ENCODE measurements at places on chromosomes 5 and 9.
A peak's percentile ranks its signal among the peaks of the same experiment; 100 is the strongest.

- DNase-seq = no peak
These were observed 452.8 kb downstream of the RAB3C start for GRCh38 chr5:59035681-59036080.

DNA sequence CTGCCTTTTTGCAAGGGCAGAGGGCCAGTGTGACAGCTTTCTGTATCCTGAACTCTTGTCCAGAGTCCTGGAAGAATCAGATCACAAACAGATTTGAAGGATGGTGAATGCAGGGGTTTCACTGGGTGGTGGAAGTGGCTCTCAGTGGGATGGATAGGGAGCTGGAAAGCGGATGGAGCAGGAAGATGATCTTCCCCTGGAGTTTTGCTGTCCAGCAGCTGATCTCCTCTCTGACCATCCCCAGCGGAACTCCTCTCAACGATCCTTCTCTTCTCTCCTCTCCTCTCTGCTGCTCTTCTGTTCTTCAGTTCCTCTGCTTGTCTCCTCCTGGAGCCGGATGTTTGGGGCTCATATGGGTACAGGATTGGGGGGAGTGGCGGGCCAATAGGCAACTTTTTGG lies 108.3 kb upstream of the HMHB1 start:
- no peak for DNase-seq

DNA sequence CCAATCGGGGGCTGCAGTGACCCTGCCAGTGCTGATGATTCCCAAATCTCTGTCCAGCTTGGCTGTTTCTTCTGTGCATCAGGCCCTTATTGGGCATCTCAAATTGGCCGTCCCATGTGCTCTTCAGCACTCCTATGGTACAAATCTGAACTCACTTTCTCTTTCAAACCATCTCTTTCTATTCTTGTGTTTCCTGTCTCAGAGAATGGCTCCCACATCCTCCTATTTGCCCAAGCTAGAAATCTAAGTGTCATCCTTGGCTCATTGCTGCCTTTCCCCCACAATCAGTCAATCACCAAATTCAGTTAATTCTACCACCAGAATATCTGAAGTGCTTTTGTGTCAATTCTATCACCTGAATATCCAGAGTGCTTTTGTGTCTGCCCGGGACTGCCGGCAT lies 336.6 kb downstream of the CWC27 start:
- DNase-seq = no peak

- no peak for DNase-seq
These were observed 17.5 kb upstream of the PHF19 start for GRCh38 chr9:120894321-120895148.

DNA sequence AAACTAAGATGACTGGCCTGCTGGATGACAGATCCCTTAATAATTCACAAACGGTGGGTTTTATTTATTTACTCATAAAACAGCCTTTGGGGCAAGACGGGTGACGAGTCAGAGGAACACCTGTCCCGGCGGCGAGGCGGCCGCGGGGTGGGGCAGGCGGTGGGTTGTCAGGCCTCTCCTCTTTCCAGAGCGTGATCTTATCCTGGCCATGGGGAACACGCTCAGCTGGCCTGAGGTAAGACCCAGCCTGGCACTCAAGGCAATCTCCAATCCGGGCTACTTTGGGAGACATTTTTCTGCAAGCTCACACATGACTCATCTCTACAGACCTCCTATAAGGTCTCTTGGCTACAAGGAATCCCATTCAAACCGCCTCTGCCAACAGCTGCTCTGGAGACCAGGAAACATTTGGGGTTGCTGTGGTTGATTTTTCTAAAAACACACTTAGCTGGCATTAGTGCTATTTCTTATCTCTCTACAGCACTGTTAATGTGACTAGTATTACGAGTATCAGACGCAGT lies 6.3 kb downstream of the RAPGEF1 start:
- no peak for DNase-seq

DNA sequence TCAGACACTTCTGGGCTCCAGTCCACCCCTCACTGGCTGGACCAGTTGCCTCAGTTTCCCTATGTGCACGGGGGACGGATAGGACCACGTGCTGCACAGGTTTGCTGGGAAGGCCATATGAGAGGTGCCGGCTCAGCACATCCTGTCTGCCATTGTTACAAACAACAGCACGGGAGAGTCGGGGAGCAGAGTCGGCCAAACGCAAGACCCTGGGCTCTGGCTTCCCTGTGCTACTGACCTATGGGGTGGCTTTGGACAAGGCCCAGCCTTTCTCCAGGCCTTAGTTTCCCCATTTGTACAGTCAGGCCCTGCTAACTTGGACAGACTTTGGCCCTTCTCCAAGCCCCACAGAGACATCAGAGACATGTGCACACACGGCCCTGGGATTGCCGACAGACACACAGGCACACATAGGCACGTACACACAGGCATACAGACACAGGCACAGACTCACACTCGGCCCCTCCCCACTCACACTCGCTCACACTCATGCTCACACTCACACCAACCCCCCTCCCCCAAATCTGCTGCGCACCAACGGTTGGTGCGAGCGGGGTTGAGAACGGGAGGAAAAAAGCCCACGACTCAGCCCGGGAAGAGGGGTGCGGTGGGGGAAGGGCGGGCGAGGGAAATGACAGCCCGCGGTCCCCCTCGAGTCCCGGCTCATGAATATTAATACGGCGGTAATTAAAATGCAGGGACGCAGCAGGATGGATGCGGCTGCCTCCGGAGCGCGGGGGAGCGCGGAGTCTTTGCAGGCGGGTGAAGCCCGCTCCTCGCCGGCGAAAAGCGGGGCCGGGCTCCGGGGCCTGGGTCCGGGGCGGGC lies 133.0 kb downstream of the C9orf50 start:
- DNase-seq = no peak

DNA sequence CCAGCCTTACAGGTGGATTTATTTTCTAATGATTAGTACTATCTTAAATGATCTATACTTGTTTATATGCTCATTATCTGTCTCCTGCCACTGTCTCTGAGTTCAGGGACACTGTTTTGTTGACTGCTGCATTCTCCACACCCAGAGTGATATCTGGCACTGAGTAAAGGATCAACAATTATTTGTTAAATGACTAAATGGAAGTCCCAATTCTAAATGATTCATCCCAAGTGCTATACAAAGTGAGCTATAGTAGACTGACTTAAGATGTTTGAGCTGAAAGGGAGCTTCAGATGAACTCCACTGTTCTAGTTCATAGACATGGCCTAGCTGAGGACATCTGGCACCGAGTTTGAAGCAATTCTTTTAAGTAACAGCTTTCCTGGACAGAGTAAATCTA lies 40.5 kb downstream of the ITGA2 start:
- DNase-seq = no peak

GRCh38 chr5:172412724-172413286 lies 41.5 kb downstream of the SH3PXD2B start:
- DNase-seq = peak; percentile 87

DNA sequence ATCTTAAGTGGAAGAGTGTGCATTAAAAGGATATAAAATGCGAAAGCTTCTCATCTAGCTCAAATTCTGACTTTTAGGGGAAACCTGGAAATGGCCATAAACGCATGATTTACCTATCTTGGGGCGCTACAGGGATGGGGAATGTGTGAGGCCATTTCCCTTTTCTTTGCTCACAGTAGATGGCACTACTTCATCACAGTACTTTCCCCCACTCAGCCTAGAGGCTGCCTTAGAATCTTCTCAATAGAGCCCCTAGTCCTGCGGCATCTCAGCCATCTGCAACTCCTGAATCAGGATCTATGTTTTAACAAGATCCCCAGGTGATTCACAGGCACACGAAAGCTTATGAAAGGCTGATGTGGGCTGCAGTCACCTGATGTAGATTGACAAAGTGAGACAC lies 110.8 kb downstream of the LHFPL2 start:
- no peak for DNase-seq

DNA sequence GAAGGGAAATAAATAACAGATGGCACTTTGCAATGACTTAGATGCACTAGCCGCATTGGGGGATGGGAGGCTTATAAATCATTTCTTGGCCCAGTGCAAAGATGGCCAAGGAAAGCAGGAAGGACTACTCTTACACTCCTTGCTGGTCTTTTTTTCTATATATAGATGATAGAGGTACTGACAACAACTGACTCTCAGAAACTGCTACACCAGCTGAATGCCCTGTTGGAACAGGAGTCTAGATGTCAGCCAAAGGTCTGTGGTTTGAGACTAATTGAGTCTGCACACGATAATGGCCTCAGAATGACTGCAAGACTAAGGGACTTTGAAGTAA lies 1.7 kb downstream of the CCNG1 start:
- DNase-seq = no peak

DNA sequence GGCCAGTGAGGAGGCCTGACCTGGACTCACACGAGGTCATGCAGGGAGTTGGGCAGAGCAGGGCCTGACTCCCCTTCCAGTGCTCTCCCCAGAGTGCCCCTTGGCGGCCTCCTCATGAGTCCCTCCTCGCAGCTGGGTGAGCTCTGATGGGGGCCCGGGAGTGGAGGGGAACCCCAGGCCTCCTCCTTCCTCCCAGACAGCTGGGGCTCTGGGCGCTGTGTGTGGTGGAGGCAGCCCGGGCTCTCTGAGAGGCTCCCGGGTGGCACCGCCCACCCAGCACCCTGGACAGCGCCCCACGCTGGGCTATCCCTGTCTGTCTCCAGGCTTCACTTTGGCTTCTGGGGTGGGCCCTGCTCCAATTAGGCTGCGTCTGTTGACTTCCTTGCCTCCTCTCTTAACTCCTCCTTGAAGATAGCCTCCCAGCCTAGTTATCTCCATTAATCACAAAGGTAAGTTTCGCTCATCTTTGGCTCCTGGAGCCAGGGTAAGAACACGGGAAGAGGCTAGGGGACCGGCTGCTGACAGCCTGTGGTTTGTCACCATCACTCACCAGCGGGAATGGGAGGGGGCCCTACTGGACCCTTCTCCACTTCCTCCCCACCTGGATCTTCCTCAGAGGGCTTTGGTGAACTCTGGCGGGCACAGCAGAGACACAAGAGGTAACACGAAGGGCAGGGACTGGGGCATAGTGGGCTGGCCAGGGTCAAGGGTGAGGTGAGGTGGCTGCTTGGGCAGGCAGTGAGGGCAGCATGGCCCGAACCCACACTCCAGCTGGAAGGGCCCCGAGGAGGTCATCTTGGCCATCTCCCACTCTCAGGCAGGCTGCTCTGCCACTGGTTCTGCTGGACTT lies 13.1 kb downstream of the PSD2 start:
- DNase-seq = no peak

- DNase-seq = peak; percentile 84
These were observed 44.7 kb upstream of the NDFIP1 start for GRCh38 chr5:142063878-142064331.

- no peak for DNase-seq
These were observed 45.3 kb downstream of the LMX1B start for GRCh38 chr9:126658956-126659555.

DNA sequence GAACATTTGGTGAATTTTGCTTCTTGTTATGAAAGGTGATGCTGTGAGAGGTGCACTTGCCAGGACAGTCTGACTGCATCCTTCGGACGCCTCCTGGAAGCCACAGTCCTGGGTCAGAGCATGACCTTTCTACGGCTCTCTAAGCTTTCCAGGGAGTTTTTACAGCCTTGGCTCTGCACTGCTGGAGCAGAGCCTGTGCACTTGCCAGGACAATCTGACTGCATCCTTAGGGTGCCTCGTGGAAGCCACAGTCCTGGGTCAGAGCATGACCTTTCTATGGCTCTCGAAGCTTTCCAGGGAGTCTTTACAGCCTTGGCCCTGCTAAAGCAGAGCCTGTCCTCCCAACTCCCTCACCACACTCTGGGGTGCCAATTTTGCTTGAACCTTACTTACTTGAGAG lies 49.6 kb downstream of the CCDC180 start:
- no peak for DNase-seq

DNA sequence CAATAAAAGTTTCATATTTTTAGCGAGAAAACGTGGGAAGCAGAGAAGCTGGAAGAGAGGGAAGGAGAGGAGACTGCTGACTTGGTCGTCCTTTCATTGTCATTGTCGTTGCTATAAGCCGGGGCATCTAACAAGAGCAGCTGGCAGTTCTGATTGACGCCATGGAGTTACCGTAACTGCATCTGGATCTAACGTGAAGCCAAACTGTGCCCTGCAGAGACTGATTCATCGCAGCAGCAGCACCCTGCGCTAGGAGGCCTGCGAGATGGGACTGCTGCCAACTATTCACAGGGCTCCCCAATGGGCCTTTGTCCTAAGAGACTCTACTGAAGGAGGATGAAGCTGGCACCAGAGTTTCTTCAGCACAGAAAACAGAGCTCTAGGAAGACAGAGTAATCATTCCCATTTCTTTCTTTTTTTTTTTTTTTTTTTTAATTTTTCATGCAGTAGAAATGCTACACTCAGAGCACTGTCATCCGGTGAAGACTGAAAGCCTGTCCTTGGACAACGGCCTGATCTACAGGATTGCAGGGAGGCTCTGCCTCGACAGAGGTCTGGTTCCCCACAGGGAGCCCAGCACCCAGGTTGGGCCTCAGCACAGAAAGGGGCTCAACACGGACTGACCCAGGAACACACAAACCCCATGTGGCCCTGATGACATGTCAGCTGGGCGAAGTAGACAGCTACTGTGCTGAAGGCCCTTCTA lies 47.8 kb downstream of the RETREG1 start:
- DNase-seq = no peak

DNA sequence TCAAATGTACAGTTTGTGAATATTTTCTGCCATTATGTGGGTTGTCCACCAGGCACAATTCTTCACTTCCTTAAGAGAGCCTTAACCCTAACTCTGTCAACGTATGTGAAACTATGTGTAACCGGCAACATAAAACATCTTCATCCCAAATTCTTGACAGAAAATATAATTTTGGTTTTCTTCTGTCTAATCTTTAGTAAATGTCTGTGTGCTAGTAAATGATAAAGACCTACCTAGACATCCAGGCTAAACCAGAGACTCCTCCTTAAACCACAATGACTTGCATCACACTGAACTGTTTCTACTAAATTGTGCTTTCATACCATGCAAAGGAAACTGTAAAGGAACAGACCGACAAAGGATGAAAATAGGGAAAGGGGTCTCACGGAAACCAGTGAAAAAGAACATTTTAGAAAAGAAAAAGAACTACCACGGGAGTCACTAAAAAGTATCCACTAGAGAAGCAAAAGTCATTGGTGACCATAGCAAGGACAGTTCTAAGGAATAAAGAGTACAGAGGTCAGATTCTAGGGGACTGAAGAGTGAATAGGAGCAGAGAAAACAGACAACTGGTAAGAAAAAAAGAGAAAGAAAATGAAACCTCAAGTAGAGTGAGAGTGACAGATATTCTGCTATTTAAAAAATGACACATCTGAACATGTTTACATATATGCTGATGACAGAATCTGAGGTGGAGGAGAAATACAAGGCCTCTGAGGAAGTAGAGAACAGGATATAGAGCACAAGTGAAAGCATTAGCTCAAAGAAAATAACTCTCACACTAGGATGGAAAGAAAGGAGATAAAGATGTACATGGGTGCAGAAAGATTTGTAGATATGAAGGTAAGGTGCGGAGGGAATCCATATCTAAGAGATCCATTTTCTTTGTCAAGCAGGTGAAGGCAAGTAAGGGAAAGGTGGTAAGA lies 49.4 kb downstream of the FNIP1 start:
- no peak for DNase-seq

GRCh38 chr9:35760651-35761050 lies 6.6 kb upstream of the MSMP start:
- no peak for DNase-seq

GRCh38 chr5:143914756-143915155 lies 102.8 kb downstream of the HMHB1 start:
- no peak for DNase-seq

- no peak for DNase-seq
These were observed 292.7 kb upstream of the TARS1 start for GRCh38 chr5:33148076-33148513.

GRCh38 chr5:103244398-103244797 lies 14.2 kb upstream of the MACIR start:
- no peak for DNase-seq

GRCh38 chr5:4191041-4191440 lies 595.4 kb downstream of the IRX1 start:
- DNase-seq = no peak

GRCh38 chr5:18311266-18311665 lies 677.0 kb downstream of the TAF11L14 start:
- DNase-seq = no peak

All from cardiac septum (tissue), 1 donor.